ENCODE measurements at places on chromosomes 7 and 10.

DNA sequence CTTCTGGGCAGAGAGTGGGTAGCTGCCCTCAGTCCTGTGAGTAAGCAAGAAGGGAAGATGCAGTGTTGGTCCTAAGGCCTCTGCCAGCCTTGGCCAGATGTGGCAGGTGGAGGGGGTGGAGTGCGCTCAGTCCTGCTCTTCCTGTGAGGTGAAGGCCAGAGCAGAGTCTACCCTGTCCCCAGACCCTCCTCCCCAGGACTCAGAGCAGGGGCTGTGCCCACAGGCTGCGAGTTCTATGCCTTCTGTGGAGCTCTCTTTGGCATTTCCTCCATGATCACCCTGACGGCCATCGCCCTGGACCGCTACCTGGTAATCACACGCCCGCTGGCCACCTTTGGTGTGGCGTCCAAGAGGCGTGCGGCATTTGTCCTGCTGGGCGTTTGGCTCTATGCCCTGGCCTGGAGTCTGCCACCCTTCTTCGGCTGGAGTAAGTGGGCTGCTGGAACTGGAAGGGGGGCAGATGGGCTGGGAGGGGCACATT, 4.0 kb downstream of the OPN4 start:
- DNase-seq = no peak

DNA sequence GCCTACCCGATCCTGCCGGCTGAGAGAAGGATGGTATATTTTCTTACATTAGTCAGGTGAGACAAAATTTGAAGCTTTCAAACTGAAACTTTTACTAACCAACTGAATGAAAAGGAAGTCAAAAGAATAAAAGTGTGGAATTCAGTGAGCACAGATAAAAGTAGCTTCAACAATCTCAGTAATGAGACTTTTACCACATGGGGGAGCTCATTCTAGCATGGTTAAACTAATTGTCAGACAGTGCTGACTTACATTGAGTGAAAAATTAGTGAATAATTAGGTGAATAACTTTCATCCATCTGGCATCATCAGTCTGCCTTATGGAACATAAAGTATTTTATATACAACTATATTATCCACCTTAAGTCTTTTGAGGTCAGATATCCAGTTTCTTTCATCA, 8.4 kb downstream of the FAM237B start:
- no peak for DNase-seq

GRCh38 chr7:151719897-151720242, 157.0 kb downstream of the PRKAG2 start:
- DNase-seq = no peak

- DNase-seq = no peak
These were observed 84.1 kb downstream of the MDFIC start for GRCh38 chr7:115005953-115006352.

GRCh38 chr7:156105337-156106106, 293.3 kb upstream of the SHH start:
- no peak for DNase-seq

Data from kidney glomerular epithelial cell (primary cell).